Heart left ventricle (tissue), 16 donors: ENCODE measurements at places on chromosomes 11 and 22.

DNA sequence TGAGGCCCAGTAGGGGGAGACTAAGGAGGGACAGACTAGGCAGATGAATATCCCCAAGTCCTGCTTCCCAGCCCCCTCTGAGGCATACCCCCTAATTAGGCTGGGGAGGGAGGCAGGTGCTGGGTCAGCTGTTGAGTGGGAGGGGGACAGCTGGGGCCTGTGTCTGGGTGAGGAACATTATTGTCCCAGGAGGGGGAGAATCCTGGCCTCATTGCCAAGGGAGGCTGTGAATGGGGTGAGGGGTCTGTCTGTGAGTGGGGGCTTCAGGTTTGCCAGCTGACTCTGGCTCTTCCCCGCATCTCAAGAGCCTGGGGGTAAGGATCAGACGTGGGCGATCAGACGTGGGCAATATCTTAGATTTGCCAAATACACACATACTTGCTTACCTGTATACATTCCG, 2.1 kb downstream of the INPPL1 start:
- DNase-seq = no peak

DNA sequence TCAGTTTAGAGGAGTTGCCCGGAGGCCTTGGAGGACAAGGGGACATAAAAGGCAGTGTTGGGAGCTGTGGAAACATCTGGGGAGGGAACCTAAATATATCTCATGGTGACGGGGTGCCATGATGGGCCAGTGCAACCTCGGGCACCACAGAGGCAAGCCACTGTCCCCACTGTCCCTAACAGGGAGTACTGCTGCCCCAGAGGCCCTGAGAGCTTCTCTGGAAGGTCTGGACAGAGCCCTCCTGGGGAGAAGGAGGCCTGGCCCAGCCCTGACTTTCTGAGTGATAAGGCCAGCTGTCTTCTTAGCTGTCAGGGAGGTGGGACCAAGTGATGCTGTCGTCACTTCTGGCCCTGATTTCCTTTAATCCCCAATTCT, 5.5 kb upstream of the P2RY6 start:
- no peak for DNase-seq

GRCh38 chr11:17734418-17734911, at the start of gene KCNC1:
TSS of gene KCNC1 (plus strand) at chr11:17734781. CDS start at chr11:17736003, 1,222 bp downstream.
- DNase-seq = peak; percentile 29

DNA sequence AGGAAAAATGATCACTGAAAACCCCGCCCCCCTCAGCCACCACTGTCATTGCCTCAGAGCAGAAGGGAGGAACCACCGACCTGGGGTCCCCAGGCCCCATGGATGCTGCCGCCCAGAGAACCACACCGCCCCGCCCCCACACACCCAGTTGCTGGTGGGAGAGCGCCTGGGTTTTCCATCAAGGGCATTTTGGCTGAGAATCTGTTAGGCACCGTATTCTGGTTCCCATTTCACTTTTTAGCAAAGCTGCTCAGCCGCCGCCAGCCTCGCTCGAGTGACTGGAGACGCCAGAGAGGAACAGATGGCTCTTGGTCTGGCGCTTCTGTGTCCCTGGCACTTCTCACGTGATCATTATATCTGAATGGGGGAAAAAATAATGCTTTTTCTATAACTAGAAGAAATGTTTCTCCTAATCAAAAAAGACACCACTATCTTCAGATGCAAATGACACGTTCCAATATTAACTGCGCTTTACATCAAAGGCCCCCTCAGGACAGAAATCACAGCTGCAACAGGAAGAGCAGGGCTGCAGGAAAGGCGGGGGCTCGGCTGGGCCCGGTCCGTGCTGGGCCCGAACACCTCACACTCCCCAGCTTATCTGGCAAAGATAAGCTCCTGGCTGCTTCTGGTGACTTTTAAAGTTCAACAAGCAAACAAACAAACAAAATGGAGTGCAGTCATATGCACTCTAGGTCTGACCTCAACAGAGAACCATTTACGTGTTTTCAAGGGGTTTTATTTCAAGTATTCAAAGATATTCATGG, 149.8 kb downstream of the MPPED1 start:
- no peak for DNase-seq

- DNase-seq = no peak
Observed at GRCh38 chr11:68413591-68413999, 47.0 kb upstream of the PPP6R3 start.

GRCh38 chr22:31288496-31289240, 3.6 kb downstream of the PIK3IP1 start:
- no peak for DNase-seq

- DNase-seq = peak; percentile 53
Observed at GRCh38 chr11:105045676-105046296, 651 bp upstream of the CARD16 start.

GRCh38 chr22:35541254-35541748, 670 bp downstream of the RASD2 start:
- peak; percentile 42 for DNase-seq

DNA sequence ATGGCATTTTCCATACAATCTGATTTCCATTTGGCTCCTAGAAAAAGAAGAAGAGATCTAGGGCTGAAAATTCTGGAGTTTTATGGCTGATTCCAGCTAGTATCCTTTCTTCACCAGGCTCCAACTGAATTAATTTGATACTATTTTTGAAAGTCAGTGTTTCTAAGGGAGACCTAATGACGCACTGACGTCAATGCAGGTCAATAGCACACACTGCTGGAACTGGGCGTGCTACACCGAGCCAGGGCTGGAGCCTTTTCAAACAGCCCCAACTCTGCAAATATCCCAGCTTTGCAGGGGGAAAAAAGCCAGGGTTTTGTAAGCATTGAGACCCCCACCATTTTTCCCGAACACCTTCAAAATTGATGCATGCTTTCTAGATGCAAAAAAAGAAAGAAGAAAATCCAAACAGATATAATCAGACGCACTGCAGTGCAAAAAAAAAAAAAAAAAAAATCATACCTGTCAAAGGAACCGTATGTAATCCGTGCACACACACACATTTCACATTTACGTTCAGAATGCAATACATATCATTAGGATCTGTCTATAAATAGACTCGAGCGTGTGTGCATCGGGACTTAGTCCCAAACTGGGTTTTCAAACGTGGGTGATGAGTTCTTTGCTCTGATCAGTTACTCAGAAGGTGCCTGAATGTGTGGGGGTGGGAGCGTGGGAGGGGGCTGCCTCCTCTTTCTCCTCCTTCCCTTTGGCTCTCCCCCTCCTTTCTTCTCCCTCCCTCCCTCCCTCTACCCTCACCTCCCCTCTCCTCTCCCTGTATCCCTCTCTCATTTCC, 124.5 kb upstream of the HSD17B12 start:
- peak; percentile 41 for DNase-seq

DNA sequence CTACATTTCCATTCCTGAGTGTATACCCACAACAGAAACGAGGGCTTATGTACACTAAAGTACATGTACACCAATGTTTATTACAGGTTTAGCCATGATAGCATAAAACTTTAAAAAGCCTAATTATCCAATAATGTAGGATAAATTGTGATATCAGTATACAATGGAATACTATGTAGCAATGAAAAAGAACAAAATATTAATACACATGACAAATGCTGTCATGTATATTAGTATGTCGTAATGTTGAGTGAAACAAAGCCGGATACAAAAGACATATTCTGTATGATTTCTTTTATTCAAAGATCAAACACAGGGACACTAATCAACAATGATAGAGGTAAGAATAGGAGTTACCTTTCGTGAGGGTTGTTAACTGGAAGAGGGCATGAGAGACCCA, 2.7 kb downstream of the SAA4 start:
- DNase-seq = no peak

DNA sequence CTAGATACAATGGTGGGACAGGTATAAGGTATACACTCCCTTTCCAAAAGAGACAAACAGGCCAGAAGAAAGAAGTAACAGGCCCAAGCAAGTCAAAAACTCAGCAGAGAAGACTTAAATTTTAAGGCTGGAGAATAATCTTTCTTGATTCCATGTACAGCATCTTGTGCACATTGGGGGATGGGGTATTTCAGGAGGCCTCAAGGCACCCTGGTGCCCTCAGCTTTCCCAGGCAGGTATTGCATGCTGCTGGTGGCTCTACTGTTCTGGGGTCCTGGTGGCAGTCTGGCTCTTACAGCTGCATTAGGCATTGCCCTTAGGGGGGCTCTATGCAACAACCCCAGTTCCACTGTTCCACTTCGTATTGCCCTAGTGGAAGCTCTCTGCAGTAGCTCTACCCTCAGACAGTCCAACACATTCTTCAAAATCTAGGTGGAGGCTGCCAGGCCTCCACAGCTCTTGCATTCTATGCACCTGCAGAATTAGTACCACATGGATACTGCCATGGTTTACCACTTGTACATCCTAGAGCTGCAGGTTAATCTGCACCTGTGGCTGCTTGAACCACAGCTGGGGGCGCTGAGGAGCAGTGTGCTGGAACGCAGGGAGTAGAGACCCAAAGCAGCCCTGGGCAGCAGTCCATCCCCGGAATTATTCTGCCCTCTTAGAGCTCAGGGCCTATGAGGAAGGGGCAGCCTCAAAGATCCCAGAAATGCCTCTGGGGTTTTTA, 4.2 kb upstream of the CTSC start:
- DNase-seq = no peak

- no peak for DNase-seq
Observed at GRCh38 chr11:42075180-42075579, 615.7 kb upstream of the LRRC4C start.

DNA sequence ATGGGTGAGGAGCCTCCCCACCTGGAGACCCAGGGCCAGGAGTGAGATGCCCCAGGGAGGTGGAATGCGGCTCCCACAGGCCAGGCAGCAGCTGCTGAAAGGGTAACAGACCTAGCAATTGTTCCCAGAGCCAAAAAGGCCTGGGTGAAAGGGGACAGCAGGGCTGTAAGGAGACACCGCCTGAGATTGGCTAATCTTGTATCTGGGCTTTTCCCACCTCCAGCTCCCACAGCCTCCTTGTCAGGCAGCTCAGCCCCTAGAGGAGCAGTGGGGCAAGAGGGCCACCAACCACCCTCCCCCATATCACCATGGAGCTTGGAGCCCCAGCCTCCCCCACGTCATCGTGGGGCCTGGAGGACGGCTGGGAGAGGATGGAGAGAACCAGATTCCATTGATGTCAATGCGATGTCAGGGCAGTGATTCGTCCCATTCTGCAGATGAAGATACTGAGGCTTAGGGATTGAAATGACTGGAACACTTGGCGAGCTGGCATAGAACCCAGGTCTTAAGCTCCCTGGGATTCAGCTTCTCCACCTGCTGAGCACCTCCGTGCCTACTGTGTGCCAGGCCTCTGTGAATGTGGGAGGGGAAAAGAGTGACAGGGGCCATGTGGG, 2.9 kb upstream of the MGAT3 start:
- no peak for DNase-seq

DNA sequence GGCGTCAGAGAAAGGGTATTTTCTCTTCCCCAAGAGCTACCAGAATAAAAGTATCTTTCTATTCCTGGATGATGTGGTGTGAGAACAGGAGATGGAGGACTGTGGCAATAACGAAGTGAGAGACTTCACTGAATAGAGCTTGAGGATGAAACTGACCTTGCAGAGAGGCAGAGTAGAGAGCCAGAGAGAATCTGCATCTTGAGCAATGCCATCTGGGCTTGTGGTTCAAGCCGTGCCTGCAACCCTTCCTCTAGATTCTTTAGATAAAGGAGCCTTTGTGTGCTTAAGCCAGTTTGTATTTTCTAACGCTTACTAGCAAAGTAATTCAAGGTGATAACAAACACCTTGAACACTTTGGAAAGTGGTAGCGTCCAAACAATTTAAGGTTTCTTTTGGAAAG, 2.2 kb downstream of the ME3 start:
- no peak for DNase-seq

DNA sequence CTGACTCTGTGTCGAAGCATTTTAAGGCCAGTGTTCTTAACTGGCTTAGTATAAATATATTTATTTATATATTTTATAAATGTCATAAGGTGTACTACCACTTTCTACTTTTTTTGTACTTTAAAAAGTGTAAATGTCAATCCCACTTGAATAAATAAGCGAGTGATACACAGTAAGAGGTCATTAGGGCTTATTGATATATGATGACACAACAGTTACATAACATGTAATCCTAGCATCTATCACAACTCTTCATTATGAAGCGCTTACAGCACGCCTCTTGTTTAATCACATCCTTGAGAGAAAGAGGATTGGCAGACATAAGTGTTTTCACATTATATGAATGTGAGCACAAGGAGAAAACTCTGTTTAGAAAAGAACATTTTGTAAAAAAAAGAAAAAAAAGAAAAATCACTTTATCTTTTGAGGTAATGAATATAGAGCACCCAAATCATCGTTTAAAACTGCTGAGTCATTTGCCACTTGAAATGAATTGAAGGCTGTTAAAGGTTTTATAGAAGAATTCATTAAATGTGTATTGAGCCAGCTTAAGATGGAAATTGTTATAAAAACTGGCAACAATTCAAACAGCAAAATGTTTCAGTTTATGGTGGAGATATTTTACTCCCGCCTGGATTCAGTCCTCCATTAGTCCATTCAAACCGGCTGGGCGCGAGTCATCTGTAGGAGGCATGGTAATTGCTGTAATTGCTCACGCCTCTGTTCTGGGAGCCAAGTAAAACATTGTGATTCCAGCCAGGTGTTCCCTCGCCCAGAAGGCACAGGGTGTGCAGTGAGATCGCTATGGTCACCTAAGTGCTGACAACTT, 627.3 kb upstream of the KIRREL3 start:
- no peak for DNase-seq

DNA sequence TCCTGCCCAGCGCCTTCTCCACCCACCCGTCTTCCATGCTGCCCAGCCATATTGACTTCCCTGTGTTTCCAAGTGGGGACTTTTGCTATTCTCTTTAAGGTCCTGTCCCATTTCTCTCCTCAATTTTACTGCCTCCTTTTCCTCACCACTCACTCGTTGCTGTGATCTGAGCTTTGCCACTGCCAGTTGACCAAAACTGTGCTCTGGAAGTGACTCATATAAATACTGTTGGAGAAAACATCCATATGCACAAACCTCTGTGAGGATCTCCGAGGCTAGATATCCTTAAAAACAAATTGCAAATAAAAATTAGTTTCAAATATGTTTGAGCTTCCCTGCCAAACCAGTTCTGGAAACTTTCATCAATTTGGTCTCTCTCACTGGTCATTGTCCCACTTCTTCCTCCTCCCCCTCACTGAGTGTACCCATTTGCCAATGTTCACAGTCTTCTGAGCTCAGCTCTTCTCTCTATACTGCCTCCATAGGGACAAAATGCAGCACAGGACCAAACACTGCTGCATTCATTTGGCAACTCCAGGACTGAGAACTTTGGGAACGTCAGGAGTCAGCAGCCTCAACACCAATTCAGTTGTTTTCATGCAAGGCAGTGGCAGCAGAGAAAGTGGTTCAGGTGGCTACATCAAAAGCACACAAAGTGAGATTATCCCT, 34.0 kb upstream of the MMP13 start:
- no peak for DNase-seq

DNA sequence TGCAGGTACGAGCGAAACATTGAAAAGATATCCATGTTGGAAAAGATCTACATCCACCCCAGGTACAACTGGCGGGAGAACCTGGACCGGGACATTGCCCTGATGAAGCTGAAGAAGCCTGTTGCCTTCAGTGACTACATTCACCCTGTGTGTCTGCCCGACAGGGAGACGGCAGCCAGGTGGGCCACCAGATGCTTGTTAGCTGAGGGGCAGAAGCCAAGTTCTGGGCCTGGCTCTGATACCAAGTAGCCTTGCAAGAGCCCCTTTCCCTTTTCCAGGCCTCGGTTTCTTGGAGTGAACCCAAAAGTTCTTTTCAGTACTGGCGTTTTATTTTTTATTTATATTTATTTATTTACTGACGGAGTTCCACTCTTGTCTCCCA, 9.6 kb downstream of the F2 start:
- no peak for DNase-seq

- no peak for DNase-seq
Observed at GRCh38 chr11:122197066-122197987, 81.3 kb upstream of the BLID start.
